ENCODE measurements at places on chromosomes 12 and 14.

- DNase-seq = no peak
Observed at GRCh38 chr12:124896461-124896860, 18.0 kb downstream of the UBC start.

GRCh38 chr12:32864731-32865130 lies 31.8 kb downstream of the PKP2 start:
- no peak for DNase-seq

DNA sequence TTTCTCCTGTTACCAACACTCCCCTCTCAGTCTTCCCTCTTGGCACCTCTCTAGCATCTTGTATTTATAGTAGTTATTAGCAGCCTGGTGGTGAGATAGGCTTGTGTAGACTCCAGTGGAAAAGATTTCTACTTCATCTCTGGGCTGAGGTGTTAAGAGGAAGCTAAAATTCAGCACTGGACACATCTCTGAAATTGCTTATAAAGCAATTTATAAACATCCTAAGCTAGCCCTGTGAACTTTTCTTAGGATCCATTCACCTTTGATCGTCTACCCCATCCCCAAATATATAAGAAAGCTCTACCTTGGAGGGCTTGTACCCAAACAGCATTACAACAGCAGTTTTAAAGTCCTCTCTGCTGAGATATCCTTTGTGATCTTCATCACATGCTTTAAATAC lies 928 bp downstream of the EFCAB11 start:
- DNase-seq = no peak

DNA sequence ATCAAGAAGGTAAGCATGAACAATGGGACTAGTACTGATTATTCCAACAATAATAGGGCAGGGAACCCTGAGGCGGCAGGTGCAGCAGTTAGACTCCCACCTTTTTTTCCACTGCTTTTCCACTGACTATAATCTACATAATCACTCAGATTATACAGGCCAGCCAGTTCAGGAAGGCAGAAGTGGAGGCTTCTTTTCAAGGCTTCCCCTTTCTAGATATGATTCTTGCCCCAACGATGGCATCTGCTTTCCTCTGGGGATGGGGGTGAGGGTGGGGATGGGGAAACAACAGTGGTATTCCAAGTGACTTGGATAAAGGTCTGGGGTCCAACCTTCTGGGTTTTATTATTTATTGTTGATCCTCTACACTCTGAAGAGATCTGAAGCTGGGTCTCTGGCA lies 331 bp downstream of the NCKAP1L start:
- DNase-seq = no peak

GRCh38 chr14:75476274-75476995 lies 45.8 kb upstream of the BATF start:
- DNase-seq = no peak

DNA sequence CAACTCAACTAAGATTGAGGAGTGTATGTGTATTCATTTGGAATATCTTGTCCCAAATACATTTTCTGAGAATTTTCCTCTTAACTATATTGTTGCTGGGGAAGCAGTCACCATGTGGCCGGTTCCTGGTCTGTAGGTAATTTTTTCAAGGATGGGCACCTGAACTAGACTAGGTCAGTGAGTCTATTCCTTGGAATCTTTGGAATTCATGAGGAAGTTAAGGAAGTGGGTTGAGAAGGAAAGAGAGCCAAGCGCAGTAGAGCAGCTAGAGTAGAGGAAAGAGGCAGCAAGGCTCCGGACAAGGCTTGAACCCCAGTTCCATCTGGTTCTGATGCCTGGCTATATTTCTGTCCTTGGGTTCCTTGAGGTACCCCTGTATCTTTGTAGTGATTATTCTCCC lies 183.7 kb downstream of the DACT1 start:
- DNase-seq = no peak

DNA sequence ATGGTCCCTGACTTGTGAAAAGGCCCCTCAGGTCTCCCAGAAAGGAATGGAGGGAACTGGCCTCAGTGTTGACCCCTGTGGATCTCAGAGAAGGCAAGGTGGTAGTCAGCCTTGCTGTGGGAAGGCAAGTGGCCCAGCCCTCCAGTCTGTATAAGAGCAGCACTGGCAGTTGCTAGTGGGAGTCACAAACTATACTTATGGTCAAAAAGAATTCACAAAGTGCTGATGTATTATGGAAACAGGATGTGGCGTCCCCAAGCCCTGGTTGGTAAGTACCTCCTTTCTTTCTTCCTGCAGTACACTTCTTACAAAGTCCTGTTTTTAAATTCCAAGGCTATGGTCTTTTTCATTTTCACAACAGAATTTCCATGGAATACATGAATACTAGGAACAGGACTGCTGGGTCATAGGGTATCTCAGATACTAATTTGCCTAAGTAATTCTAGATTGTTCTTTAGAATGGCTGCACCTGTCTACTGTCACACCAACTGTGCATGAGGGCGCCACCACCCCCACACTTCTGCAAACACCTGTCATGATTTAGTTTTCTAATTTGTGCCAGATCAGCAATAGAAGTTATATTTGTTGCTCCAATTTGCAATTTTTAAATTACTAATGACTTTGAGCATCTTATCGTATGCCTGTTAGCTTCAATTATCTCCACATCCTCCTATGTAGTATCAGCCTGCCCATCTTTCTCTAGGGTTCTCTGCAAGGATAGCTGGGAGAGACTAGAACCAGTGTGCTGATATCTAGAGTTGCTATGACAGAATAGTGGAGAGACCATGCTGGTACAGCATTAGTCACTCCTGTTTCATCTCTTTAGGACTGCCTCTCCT lies 40.7 kb upstream of the TMEM263 start:
- no peak for DNase-seq

Measured in stimulated activated CD8-positive, alpha-beta memory T cell treated with anti-CD3 and anti-CD28 coated beads, Interleukin-4, amount 100 ng/mL, for 1 hour (primary cell).